ENCODE measurements at places on chromosomes 13 and 19.

DNA sequence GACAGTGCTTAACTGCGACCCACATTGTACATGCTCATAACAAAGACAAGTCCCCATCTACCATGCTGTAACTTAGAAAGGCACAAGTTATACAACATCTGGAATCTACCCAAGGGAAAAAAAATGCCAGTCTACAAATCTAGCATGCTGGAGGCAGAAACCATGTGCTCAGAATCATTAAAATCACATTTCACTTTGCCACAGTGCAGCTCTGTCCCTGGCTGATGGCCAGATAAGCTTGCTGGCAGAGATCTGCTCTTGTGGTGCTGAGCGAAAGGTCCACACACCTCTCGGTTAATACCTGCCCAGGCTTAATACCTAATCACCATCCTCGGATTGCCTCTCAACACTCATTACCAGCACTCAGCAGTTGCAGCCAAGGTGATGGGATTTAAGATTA is 74.1 kb upstream of the UQCRFS1 start:
- DNase-seq, result no peak

DNA sequence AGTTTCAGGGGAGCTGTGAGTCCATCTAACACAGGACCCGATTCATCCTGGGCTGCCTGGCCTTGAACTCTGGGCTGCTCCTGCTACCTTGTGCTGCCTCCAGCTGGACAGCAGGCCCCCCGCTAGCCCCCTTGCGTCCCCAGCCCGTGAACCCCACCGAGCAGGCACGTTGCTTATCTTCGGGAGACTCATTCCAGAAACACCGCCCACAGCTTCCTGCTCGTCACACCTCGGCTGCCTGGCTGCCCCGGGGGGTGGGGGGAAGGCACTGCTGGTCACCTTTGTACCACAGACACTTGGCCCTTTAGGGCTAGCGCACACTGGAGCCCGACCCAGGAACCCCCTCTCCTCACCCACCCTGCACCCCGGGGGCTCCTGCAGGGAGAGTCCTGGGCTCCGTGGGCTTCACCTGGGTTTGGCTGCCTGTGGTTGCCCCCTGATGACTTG is 48.1 kb downstream of the CRTC1 start:
- DNase-seq, result no peak

DNA sequence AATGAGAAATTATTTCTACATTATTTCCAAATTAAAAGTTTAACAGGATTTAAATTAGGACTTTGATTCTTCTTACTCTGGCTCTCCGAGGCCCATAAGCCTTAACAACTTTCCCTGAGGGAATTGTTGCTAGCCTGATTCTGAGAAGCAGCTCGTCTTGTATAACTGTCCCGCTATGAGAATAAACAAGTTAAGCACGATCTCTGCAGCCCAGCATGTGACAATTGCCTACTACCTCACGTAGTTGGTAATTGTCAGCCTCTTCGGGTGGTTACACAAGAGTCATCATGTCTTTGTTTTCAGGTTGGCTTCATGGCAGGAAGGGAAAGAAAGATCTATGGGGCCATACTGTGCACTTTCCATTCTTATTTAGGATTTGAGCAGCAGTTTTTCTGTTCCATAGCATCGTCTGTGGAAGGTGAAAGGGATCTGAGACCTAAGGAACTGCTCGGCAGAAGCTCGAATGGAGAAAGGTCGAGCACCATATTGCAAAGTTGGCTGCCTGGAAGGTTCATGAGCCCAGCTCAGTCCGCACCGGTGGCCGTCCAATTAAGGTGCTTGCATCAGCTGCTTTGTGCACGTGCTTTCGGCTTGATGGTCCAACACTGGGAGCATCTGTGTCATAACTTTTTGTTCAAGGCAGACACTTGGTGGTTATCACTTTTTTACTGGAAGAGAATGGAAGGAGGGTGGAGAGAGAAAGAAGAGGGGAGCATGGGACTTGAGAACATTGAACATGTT is 1.8 kb upstream of the STARD13 start:
- DNase-seq, result no peak

GRCh38 chr13:51765142-51765515 is 38.8 kb downstream of the DHRS12 start:
- DNase-seq, result no peak

DNA sequence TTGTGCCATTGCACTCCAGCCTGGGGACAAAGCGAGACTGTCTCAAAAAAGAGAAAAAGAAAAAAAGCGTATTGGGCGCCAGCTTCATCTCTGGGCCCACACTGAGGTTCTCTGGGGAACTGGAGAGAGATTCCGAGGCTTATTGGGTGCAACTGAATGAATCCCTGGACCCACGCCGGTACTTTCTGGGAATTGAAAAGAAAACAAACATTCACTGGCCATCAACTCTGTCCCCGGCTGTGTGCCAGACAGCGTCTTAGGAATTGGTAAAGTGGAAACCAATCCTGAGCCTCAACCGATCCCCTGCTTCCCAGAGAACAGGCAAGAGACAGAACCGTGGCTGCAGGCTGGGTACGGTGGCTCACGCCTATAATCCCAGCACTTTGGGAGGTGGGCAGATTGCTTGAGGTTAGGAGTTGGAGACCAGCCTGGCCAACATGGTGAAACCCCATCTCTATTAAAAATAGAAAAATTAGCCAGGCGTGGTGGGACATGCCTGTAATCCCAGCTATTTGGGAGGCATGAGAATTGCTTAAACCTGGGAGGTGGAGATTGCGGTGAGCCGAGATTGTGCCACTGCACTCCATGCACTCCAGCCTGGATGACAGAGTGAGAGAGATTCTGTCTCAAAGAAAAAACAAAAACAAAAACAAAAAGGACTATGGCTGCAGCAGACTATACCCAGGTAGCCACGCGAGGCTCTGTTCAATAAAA is 8.6 kb downstream of the ANO8 start:
- no peak for DNase-seq

DNA sequence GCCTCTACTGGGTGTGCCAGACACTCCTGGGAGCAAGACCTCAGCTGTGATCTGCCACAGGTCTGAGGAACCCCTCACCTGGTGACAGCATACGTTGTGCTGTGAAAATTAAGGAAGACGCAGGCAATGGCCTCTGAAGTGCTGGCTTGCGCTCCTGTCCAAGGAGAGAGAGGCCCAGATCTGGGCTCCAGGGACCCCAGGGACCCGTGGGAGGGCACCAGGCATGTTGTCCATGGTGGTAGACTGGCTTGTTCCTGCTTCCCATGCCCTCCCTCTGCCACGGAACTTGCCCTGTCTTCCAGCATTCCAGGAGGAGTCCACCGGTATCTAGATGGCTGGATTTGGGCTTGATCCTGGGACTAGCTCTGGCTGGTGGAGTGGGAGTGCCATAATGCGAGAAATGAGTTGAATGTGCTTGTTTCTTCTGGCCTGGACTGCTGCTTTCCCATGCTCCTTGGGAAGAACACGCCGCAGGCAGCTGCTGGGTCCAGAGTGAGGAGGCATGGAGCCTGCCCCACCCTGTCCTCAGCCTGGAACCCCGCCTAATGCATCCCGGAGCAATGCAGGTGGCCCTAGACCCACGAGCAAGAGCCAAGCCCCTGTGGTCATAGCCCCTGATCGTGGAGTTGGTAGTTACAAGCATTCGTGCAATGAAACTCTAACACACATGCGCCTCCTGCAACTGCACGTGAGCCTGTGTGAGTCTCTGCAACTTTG is 190.2 kb downstream of the TEX29 start:
- DNase-seq, result no peak

DNA sequence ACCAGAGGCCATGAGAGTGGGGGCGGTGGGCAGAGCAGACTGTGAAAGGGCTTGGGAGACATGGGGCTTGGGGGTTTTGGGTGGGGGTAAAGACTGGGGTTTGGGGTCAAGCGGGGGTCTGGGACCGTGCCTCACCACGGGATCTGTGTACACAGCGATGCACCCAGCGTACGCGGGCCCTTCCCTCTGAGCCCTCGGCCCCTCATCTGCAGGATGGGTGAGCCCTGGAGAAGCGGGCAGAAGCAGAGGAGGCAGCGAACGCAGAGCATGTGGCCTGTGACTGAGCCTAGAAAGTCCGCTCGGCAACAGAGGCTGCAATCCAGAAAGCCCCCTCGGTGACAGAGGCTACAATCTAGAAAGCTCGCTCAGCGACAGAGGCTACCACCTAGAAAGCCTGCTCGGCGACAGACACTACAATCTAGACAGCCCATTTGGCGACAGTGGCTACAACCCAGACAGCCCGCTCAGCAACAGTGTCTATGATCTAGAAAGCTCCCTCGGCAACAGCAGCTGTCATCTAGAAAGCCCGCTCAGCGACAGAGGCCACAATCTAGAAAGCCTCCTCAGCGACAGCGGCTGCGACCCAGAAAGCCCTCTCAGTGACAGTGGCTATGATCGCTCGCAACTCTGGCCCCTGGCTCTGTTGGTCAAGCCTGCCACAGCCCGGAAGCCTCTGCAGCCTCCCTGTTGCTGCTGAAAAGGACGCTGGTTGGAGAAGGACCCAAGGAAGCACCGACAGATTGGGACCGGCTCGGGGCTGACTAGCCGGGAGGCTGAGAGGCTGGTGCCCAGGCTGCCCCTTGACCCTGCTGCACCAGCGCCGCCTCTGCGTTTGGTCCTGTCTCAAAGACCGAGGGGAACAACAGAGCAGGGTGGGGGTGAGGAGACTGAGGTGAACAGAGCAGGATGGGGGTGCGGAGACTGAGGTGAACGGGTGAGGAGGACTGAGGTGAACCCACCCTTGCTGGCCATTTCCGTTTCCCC is 68.6 kb downstream of the SPACA7 start:
- DNase-seq, result no peak

GRCh38 chr13:51588406-51588949 is 4.2 kb downstream of the WDFY2 start:
- DNase-seq, result no peak

GRCh38 chr19:1616875-1617274 is 11.6 kb upstream of the UQCR11 start:
- no peak for DNase-seq

DNA sequence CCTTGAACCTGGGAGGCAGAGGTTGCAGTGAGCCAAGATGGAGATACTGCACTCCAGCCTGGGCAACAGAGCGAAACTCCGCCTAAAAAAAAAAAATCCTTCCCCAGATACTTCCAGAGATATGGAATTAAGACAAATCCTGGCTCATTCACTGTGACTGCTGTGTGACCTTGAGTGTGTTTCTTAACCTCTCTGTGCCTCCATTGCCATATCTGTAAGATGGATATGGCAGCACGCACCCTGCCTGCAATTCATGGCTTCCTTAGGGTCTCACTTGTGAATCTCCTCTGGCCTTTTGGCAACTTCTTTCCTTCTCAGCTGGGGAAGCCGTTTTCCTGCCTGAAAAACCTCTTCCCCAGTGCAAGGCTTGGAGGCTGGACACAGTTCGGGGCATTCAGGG is 33.8 kb upstream of the ONECUT3 start:
- DNase-seq, result no peak

DNA sequence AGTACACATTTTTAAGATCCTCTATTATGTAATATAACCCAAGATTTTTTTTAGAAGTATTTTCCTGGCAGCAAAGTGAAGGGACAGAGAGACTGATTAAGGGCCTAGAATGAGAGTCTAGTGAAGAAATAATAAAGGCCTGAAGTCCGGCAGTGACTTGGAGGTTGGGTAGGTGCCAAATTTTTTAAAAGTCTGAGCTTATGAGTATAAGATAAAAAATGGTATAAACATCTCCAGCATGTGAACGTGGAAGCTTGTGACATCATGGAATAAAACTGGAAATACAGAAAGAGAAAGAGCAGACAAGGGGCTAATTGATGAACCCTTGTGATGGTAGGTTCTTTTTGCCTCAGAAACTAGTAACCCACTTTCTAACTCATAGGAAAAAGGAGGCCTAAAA is 174.6 kb downstream of the SUCLA2 start:
- DNase-seq, result peak; percentile 30

DNA sequence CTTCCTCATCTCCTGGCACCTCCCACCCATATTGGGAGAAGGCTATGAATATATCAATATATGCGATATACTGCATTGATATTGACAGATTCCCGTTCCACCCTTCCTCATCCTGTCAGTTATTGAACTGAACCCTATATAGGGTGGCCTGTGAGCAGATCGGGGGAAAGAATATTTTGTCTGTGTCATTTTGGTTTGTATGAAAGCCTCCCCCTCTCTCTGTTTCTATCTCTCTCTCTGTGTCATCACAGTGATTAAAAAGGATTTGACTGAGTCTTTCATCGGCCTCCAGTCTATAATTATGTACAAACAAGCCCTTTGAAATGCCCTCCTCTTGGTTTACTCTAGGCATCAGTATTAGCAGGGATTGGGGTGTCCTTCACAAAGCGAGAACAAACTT is 35.7 kb downstream of the RASL11A start:
- DNase-seq, result no peak

- DNase-seq, result peak; percentile 42
Observed at GRCh38 chr13:32098272-32098671, 66.7 kb downstream of the FRY start.

- DNase-seq, result no peak
Observed at GRCh38 chr13:113804017-113804702, 45.1 kb downstream of the TMEM255B start.

DNA sequence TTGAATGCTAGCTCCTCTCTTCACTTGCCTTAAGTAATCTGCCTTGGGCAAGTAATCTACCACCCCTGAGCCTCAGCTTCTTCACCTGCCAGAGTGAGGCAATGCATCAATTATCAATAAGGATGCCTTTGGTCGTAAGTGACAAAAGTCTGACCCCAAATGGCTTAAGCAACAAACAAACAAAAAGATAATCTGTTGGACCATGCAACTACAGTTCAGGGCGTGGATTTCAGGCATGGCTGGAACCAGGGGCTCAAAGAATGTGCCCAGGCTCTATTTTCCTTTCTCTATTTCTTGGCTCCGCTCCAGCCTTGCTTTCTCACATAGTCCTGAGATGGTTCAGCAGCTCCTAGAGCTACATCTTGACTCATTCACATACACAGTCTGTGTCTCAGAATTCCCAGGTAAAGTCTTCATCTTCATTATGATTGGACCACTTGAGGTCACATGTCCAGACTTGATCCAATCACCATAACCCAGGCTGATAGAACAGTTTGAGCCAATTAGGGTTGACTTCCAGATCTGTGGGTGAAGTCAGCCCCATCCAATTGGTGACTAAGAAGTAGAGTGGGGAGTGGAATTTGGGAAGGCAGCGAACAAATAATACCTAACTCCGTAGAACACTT is 29.6 kb downstream of the ACSBG2 start:
- DNase-seq, result peak; percentile 5

DNA sequence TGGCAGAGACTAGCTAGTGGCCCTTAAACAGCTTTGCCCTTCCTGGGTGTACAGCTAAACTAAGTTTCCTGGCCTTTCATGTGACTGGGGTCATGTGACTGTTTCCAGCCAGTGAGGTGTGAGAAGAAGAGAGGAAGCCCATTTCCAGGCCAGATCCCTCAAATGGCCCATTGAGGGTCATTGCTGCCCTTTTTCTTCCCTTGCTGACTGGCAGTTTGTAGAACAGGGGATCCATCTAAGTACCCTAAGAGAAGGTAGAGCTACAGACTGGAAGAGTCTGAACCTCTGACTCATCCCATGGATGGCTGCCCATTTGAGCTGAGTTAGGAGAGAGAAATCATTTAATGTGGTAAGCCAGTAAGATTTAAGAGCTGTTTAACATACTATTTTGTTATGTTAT is 2.8 kb downstream of the SWSAP1 start:
- DNase-seq, result peak; percentile 87

- DNase-seq, result no peak
Observed at GRCh38 chr13:78618411-78618810, 15.1 kb upstream of the POU4F1 start.

Data from GM23248 (cell line).